A549 treated with CORT108297 at 1 μM for 4 hours (cell line): ENCODE measurements at places on chromosomes 4 and X. TPM values are rescaled to one million over a fixed set of nuclear protein-coding genes. Genes with fewer than 3 reads are reported as not detected.

The TDO2 gene
- 0.43 to 1.2 TPM (median 0.90 TPM) in 5 replicates for total RNA-seq

The SLC34A2 gene
- 0.03 TPM in 1 of 5 replicates, not detected in the others for total RNA-seq

The DMRTC1 gene
- 0.07 TPM in 1 of 5 replicates, not detected in the others for total RNA-seq

The FANCB gene
- total RNA-seq, result 3.0 to 3.5 TPM (median 3.4 TPM) in 5 replicates

The SERTM2 gene
- total RNA-seq, result not detected in 5 replicates

The GAGE12F gene
- total RNA-seq, result not detected in 5 replicates

The WDR17 gene
- 1.4 to 2.2 TPM (median 1.9 TPM) in 5 replicates for total RNA-seq

The SEL1L3 gene
- 21.4 to 25.3 TPM (median 23.6 TPM) in 5 replicates for total RNA-seq

The PAGE2B gene
- not detected in 5 replicates for total RNA-seq

The GRIA2 gene
- not detected in 5 replicates for total RNA-seq

The MAGEE1 gene
- 3.6 to 4.9 TPM (median 4.7 TPM) in 5 replicates for total RNA-seq

The ANXA3 gene
- total RNA-seq, result 53.7 to 73.0 TPM (median 55.3 TPM) in 5 replicates

The SATL1 gene
- not detected in 5 replicates for total RNA-seq

The RAP1GDS1 gene
- total RNA-seq, result 22.9 to 27.9 TPM (median 23.5 TPM) in 5 replicates

The RHOXF2B gene
- not detected in 5 replicates for total RNA-seq

The CYP2U1 gene
- 1.3 to 2.0 TPM (median 1.7 TPM) in 5 replicates for total RNA-seq

The PCSK1N gene
- total RNA-seq, result 17.4 to 54.0 TPM (median 47.3 TPM) in 5 replicates

The EREG gene
- 26.8 to 48.1 TPM (median 38.4 TPM) in 5 replicates for total RNA-seq

The TACR3 gene
- not detected in 5 replicates for total RNA-seq

The MAGEA1 gene
- 0.09 to 0.21 TPM (median 0.14 TPM) in 5 replicates for total RNA-seq

The GTPBP6 gene
- total RNA-seq, result 36.5 to 57.1 TPM (median 53.9 TPM) in 5 replicates

The ARSJ gene
- 4.2 to 5.5 TPM (median 4.6 TPM) in 5 replicates for total RNA-seq

The NAP1L2 gene
- 1.1 to 1.6 TPM (median 1.3 TPM) in 5 replicates for total RNA-seq

The EVC2 gene
- total RNA-seq, result 1.8 to 2.7 TPM (median 2.2 TPM) in 5 replicates

The SH3BGRL gene
- total RNA-seq, result 44.6 to 55.9 TPM (median 48.1 TPM) in 5 replicates

The PLAC8 gene
- 0.42 to 1.4 TPM (median 0.86 TPM) in 5 replicates for total RNA-seq

The PHEX gene
- 0.25 to 0.40 TPM (median 0.34 TPM) in 5 replicates for total RNA-seq

The CXCL11 gene
- 0.09 to 0.51 TPM (median 0.18 TPM) in 5 replicates for total RNA-seq

The CLTRN gene
- 0.92 to 1.4 TPM (median 1.0 TPM) in 5 replicates for total RNA-seq

The XPNPEP2 gene
- total RNA-seq, result not detected in 5 replicates

The LANCL3 gene
- not detected in 5 replicates for total RNA-seq

The FATE1 gene
- not detected in 5 replicates for total RNA-seq

The GRIA3 gene
- not detected in 5 replicates for total RNA-seq

The VCX gene
- not detected in 5 replicates for total RNA-seq

The MAD2L1 gene
- 46.7 to 63.3 TPM (median 49.3 TPM) in 5 replicates for total RNA-seq
